ENCODE measurements at places on chromosomes 12 and 14.

- peak; percentile 66 for DNase-seq
These were observed 51.6 kb downstream of the PLEKHG3 start for GRCh38 chr14:64755781-64756221.

DNA sequence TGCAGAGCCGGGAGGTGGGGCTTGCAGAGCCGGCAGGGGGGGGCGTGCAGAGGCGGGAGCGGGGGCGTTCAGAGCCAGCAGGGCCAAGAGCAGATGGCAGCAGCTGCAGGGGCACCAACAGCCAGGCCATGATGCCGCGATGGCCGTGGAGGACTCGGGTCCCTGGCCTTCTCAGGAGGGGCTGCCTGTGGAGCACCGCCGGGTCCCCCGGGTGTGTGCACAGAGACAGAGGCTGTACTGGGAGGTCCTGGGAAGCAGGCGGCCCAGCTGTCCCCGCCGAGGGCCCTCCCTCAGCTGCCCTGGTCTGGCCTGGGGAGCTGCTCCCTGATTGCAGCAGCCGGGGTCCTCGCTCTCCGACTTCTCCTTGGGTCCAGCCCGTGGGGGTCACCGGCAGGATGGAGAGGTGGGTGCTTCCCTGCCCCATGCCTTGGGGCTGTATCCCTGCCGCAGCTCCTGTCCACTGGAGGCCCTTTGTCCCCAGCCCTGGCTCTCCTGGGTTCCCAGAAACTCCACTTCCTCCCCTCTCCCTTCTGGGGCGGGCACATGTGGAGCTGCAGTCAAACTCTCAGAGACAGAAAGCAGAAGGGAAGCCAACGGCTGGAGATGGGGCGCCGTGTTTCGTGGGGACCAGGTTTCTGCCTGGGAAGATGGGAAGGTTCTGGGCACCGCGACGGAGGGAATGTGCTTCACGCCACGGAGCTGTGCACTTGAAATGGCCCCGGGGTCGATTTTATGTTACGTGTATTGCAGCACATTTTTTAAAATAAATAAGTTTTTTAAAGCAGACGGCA is 75.8 kb upstream of the GALNT9 start:
- DNase-seq = no peak

- DNase-seq = no peak
These were observed 81.0 kb downstream of the CCDC92 start for GRCh38 chr12:123891516-123892179.

DNA sequence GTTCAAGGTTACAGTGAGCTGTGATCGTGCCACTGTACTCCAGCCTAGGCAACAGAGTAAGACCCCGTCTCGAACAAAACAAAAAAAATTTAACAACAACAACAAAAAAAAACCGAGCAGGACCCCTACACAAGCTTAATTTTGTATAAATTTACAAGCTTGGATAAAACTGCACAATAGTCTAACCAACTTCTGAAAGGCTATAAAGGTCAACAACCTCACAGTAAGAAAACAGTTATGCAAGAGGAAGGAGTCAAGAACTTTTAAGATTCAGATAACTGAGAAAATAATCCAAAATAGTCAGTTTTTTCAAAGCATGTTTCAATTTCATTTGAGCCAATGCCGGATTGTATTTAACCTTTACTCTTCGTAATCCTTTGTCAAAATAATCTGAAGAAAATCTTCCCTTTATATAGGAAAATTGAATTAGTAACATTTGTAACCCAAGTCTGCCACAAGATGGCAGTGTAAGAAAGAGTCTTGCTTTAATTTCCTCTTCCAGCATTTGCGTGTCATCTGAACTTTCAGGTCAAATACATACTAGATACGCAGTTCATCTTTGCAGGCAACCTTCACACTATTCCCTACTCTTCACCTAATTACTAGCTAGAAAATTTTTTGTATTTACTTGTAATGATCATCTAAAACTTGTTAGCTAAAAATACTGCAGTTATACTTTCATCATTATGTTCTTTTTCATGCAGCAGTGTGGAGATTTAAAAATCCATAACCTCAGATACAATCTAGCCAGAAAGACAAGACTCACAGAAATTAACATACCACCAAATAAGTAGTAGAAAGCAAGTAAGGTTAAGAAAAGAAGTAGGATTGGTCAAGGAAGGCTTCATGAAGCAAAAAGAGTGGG is 5.8 kb downstream of the CCNB1IP1 start:
- DNase-seq = no peak
